Activated effector memory CD4-positive, alpha-beta T cell treated with Interleukin-2 at 50 U/mL for 16 hours (primary cell): ENCODE measurements at places on chromosomes 11 and 22.

- DNase-seq, result no peak
These were observed 30.2 kb upstream of the B3GAT1 start for GRCh38 chr11:134442246-134442645.

- no peak for DNase-seq
These were observed 135.8 kb upstream of the NECTIN1 start for GRCh38 chr11:119864836-119865235.

- no peak for DNase-seq
These were observed 78.2 kb downstream of the FAM76B start for GRCh38 chr11:95711162-95711944.

DNA sequence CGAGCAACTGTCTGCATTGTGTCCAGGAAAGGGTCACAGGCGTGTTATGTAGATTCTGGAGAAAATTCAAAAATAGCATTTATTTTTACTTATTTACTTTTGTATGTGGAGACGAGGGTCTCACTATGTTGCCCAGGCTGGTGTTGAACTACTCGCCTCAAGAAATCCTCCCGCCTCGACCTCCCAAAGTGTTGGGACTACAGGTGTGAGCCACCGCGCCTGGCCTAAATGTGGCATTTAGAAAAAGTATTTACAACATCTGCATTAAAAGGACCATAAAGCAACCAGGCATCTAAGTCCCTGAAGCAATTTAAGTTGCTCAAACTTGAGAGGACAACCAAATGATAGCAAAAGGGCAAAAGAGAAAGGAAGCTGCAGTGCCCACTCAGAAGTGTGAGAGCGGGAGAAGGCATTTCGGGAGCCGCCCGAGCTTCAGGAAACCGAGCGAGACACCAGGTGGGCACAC is 595 bp downstream of the TRIM66 start:
- no peak for DNase-seq

DNA sequence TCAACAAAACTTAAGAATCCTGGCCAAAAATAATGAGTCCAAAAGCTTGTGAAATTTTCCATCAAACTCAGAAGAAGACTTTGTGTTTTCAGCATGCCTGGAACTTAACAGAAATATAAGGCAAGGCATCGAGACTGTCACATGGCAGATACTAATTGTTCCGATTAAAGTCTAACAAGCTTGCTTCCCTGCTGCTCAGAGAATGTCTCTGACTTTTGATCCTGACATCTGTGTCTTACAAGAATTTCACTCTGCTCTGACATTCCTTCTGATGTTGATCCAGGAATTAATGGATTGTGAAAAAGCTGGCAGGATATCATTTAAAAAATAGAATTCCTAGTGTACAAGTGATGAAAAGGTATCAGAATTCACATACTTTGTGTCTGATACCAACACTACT is 170.2 kb downstream of the DCDC1 start:
- DNase-seq, result no peak

- no peak for DNase-seq
These were observed 77.2 kb upstream of the AKIP1 start for GRCh38 chr11:8833568-8834315.

- no peak for DNase-seq
These were observed 1.5 kb downstream of the IGSF9B start for GRCh38 chr11:133955081-133955891.

- DNase-seq, result no peak
These were observed 63.3 kb upstream of the PHF21B start for GRCh38 chr22:45073064-45073463.

- no peak for DNase-seq
These were observed 75.4 kb downstream of the ME3 start for GRCh38 chr11:86596861-86597586.

- DNase-seq, result no peak
These were observed 22.6 kb downstream of the DAGLA start for GRCh38 chr11:61702701-61703312.

DNA sequence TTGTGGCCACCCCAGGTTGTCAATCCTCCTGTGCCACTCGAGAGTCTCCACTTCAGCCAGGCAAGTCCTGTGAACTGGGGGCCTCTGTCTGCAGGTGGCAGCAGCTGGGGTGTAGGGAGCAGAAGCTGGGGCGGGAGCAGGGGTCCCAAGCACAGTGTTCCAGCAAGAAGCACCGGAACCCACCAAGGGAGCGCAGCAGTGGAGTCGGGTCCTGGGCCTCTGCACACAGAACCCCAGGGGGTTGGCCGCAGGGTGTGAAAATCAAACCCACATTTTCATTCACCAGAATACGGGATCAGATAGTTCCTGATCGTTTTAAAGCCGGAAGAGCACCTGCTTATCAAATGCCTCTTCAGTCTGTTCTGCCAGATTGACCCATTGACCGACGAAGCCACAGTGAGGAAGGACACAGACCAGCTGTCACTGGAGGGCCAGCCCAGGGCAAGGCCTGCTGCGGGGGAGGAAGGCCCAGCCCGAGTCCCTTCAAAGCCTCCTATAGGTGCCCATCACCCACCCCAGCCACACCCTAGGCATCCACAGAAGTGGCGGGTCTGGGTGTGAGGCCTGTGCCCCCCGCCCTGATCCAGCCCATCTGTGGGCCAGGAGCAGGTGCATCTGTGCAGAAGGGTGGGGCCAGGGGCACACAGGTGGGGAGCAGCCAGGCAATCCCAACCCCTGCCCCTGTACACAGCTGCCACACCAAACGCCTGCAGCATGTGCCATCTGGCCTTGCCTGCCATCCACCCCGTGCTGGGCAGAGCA is 34.1 kb downstream of the RSPH14 start:
- DNase-seq, result no peak

DNA sequence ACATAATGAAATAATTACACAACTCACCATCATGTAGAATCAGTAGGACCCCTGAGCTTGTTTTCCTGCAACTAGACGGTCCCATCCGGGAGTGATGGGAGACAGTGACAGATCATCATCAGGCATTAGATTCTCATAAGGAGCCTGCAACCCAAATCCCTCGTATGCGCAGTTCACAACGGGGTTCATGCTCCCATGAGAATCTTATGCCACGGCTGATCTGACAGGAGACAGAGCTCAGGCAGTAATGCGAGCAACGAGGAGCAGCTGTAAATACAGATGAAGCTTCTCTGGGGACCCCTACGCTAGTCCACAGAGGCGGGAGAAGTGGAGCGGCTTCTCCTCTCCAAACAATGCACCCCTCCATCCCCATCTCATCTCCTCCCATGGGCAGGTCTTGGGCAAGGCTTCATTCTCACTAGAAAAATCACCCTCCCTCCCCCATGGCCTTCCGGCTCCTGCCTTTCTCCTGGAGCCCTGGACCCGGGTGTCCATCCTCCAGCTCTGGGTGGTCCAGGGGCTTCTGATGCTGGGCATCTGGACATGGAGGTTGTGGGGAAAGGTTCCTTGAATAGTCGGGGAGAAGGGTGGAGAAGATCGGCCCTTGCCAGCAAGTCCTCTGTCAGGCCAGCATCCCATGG is 16.2 kb upstream of the RAC2 start:
- no peak for DNase-seq
